ENCODE measurements at places on chromosomes 6 and 20.

DNA sequence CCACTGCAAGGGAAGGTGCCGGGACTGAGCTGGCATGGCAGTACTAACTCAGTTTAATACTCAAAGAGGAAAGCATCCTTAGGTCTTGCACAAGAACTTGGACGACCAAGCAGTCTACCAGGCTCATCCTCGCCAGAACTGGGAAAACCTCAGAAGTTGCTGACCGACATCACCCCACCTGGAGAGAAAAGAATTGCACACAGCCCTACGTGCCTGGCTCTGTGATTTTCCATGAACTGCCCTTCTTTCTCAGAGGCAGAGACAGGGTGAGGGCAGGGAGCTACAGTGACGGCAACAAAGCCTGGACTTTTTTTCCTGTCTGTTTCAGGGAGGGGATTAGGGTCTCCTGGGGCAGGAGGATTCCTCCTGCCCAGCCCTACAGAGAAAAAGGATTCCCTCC, 8.0 kb downstream of the JAG1 start:
- no peak for DNase-seq

DNA sequence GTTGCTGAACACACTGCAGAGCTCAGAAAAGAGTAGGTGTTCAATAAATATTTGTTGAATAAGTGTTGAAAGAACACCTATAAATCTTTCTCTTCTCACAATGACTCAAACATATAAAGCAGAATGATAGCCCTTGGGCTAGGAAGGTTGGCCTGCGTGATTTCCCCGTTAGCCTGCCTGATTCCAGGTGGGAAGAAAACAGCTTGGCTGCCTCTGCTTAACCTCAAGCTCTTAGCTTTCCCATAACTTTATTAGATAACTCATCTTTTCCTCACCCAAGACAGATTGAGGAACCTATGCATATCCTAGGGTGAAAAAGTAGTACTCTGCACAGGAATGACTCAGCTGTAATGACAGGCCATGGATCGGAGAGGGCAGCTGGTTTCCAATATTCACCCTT, 300.3 kb upstream of the ID4 start:
- no peak for DNase-seq

DNA sequence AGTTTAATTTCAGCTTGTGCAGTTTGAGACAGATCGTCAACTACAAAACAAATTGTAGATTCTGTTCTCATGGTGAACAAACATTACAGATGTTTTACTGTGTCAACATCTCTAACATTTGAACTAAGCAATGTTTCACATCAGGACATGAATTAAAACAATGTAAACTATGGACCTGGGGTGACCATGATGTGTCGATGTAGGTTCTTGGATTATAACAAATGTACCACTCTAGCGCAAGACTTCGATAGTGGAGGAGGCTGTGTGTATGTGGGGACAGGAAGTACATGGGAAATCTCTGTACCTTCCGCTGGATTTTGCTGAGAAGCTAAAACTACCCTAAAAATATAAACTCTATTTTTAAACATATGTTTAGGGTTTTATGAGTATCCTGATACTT, 17.1 kb downstream of the HIVEP2 start:
- no peak for DNase-seq

DNA sequence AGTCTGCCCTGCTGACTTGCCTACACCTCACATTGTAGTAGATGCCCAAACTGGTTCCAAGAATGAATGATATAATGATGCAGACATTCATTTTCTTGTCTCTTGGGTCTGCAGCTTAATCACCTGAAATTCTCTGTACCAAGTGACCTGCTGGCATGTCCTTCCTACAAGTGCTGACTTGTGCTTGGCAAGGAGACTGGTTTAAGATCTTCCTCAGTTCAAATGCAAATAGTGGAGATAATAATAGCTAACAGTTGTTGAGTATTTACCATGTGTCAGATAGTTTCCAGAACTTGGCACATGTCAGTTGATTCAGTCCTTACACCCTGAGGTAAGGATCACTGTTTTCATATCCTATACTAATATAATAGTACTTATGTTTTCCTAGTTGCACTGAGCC, 223.4 kb downstream of the SLC24A3 start:
- DNase-seq = no peak

- DNase-seq = no peak
These were observed 2.8 kb downstream of the TBPL1 start for GRCh38 chr6:133955582-133956415.

DNA sequence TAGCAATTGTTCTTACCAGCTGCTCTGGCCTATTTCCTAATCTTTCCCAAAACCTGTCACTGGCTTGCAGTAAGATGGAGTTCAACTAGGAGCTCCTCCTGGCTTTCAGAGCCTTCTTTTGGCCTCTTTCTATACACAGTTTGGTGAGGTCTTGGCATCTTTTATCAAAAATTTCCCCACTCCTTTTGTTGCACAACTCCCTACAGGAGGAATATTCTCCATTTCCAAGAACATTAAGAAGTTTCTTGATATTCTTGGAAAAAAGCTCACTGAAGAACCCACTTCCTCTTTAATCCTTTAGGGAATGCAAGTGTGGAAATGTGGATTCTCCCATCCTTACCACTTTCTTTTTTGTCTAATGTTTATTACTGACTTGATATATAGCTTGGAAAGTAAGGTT, 171.3 kb upstream of the KCNK16 start:
- no peak for DNase-seq

GRCh38 chr20:61119273-61119672, 132.8 kb upstream of the CDH4 start:
- no peak for DNase-seq

DNA sequence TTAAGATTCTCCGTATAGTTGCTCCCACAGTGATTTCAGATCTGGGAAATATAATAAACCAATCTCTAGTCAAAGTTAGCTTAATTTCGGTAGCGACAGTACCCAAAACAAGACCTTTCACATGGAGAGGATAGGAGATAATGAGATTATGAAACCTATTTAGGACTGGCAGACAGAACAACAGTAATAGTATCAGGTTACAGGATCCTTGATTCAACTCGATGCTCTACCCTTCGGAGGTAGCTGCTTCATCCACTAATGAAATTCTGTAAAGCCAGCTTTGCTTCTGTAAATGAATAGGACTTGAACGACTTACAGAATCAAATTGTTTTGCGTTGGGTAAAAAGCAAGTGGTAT, 534 bp upstream of the AKIRIN2 start:
- DNase-seq = no peak

DNA sequence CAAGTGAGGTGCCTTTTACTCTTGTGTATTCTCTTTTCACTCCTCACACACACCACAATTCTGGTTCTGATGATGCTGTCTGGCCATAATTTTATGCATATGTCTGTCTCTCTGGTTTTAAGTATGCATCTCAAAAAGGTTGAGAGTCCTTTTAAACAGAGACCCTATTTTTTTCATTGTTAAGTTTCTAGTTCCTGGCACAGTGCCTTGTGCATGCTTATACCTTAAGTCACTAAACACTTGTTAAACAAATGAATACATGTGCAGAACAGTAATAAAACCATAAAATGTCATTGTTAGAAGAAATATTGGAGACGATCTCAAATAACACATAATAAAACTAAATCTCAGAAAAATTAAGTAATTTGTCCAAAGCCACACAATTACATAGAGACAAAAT, 7.9 kb downstream of the ROS1 start:
- DNase-seq = no peak

DNA sequence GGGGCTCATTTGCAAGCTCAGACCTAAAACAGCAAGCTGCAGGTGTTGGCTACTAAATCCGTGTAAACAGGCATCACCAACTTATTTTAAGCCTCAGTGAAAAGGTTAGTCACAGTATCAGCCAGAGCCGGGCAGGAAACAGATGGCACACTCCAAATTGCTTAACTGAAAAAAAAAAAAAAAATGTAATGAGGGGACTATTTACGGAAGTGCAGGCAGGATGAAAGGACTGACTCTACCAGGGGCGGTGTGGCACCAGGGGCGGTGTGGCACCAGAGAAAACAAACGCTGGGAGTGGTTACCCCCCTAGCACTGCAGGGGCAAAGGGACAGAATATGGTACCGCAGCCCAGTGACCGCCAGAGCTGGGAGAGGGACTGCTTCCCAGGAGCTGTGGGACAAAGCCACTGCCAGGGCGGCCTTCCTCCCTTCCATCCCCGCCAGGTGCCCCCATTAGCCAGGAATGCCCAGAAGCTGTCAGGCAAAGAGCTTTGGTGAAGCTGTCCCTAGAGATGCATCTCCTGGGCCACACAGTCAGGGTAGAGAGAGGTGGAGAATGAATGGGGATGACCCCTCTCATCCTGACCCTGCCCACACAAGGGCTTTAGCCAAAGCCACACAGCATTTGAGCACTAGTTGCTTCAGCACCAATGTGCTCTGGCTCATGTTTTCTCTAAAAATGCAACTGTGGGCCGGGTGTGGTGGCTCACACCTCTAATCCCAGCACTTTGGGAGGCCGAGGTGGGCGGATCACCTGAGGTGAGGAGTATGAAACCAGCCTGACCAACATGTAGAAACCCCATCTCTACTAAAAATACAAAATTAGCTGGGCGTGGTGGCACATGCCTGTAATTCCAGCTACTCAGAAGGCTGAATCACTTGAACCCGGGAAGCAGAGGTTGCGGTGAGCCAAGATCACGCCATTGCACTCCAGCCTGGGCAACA, 39.6 kb upstream of the GFOD1 start:
- DNase-seq = no peak

DNA sequence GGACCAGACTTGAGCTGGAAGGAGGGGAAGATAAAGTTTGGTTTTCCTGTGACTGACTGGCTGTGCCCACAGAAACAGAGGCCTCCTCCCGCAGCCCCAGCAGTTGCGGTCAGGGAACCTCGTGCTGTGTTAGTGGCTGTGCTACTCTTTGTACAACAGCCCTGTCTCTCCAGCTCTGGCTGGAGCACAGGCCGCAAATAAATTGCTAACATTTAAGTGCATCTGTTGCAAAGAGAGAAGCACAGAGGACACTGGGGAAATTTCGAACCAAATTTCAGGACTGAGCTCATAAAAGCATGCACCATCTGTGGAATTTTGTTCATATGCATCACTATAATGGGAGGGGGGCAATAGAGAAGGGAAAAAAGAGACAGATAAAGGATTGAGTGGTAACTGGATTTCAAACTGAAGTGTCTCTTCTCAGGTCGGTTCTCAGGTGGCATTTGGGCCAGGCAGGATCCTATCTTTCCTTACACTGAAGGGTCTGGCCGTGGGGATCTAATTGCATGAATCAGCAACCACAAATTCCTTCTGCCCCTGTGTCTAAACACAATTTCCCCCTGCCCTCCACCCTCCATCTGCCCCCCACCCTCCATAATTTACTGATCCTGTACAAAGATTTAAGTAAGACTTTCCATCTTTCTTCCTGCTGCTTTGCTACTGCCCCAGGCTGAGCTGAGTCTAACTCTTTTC, 88.9 kb upstream of the ATXN1 start:
- no peak for DNase-seq

DNA sequence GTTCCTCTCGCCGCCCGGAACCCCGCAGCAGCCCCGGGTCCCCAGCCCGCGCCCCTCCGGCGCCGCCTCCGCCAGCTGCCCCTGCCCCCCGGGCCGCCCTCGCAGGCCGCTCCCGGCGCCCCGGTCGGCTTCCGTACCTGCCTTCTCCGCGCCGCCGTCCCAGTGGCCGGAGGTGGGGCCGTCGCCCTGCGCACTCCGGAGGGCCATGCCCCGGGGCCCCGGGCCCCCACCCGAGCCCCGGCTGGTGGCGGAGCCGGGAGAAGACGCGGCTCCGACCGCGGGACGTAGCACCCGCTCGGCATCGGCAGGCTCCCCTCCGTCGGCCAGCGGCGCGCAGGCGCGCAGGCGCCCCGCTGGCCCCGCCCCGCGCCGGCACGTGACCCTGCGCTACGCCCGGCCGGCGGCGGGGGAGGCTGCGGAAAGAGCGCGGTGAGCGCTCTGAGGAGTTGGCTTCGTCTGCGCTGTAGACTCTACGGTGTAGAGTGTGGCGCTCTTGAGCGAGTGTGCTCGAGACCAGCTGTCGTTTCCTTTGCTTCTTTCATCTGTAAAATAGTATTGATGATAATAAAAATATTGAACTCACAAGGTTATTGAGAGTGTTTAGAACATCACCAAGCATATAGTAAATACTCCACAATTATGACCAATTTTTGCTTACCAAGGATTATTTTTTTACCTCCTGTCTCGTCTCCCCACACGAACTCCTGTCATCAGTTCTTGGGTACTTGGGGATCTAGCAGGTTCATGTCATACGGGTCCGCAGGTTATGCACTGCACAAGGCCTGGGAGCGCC, at the start of gene TBC1D20:
TSS of gene TBC1D20 (minus strand) at position 335 of the 793 bp plus-strand sequence. CDS start at position 207, 128 bp downstream.
- DNase-seq = peak; percentile 82

GRCh38 chr6:17536586-17536985, 63.5 kb upstream of the FAM8A1 start:
- no peak for DNase-seq

- DNase-seq = no peak
These were observed 228.3 kb upstream of the PDE10A start for GRCh38 chr6:165891320-165891719.

DNA sequence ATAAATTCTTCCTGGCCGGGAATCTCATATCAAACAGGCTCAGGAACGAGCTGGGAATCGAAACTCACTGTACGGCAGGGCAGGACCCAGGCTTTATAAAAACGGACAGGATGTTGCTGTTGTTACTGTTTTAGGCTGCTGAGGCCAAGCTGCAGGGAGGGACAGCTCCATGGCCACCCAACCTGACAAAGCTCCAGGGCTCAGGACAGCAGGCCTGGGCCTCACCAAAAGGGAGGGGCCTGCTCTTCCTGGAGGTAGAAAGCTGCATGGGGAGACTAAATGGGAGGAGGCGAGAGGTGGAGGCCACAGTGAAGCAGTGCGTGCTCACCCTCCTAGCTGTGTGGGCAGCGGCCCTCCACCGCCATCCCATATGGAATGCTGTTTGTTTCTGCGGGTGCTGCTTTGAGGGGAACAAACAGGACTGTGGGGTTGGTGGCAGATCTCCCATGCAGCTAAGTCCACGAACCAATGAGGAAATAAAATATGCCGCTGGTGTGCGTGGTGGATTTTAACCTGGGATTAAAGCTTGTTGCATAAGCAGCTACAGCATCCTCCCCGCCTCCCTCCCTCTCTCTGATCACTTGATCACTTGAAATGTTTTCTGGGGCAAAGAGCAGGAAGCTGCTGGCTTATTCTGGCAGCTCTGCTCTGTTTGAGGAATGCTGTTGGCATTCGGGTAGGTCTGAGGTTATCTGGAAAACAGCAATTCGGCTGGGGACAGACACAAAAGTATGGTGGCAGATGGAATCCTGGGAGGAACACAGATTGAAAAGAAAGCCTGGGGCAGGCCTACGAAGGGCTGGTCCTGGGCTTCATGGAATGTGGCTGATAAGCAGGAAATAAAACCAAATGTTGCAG, 2.4 kb upstream of the ZMYND8 start:
- peak; percentile 83 for DNase-seq

GRCh38 chr6:52976149-52976548, 18.9 kb downstream of the GSTA4 start:
- DNase-seq = no peak

GRCh38 chr6:50925548-50925947, 106.9 kb downstream of the TFAP2B start:
- no peak for DNase-seq

DNA sequence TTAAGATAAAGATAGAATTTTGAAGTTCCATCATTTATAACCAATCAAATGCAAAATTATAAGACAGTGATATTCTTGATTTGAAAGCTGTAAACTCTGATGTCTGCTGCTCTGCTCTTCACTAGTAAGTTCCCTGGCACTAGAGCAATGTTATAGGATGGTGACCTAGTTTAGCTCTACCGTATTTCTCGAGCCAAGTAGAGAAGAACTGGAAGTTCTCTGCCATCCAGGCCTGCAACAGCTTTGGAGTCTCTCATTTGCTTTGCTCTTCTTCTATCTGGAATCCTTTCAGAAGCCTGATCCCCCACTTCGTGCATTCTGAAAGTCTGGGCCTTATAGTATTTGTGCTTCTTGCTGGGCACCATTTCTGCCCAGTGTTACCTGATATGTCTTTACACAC, 100.3 kb downstream of the PLCB1 start:
- no peak for DNase-seq

GRCh38 chr6:117976030-117976651, 69.1 kb downstream of the SLC35F1 start:
- DNase-seq = peak; percentile 58

Measured in NT2/D1 (cell line).